ENCODE measurements at places on chromosomes 1 and 21. TPM values are rescaled to one million over a fixed set of nuclear protein-coding genes. Genes with fewer than 3 reads are reported as not detected.
A peak's percentile ranks its signal among the peaks of the same experiment; 100 is the strongest.

The TNNT2 gene
- 12,321 TPM for total RNA-seq

- no peaks in the 10 kb centered on the region for H3K36me3 ChIP-seq
- no peak overlapping the region for H3K27ac ChIP-seq
- no peaks in the 10 kb centered on the region for H3K27me3 ChIP-seq
- no peak overlapping the region for H3K4me3 ChIP-seq
- no peaks in the 10 kb centered on the region for H3K4me1 ChIP-seq
- no peak for DNase-seq
These were observed 4.5 kb upstream of the DDX59 start for GRCh38 chr1:200673952-200674823.

- no peaks in the 10 kb centered on the region for H3K36me3 ChIP-seq
- no peaks in the 10 kb centered on the region for H3K27me3 ChIP-seq
- no peak for DNase-seq
- H3K4me1 ChIP-seq, result no peaks in the 10 kb centered on the region
- no peak overlapping the region for H3K4me3 ChIP-seq
These were observed 18.6 kb upstream of the BCL10 start for GRCh38 chr1:85295006-85295431.

The ETV3L gene
- not detected for total RNA-seq

- DNase-seq, result peak; percentile 83
- peak overlapping the region; percentile 74 for H3K27ac ChIP-seq
- no peaks in the 10 kb centered on the region for H3K4me1 ChIP-seq
- no peaks in the 10 kb centered on the region for H3K27me3 ChIP-seq
- H3K36me3 ChIP-seq, result no peaks in the 10 kb centered on the region
These were observed 292.1 kb upstream of the VAMP3 start for GRCh38 chr1:7478809-7479499.

DNA sequence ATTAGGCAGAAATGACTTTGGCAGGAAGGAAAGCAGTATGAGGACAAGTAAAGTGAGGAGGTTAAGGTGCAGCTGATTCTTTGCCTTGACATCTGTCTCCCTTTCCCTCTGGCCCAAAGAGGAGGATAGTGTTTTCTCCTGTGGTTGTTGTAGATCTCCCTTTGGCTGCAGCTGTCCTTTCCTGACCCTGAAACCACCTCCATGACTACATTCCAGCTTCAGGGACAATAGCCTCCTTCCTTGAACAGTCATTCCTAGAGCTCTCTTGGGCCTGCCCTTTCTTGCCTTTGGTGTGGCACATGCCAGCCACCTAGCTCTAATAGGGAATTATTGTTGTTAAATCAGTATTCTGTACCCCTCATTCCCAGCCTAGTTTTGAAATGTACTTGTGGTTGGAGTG lies 6.2 kb downstream of the ZMYM1 start:
- H3K27me3 ChIP-seq, result no peaks in the 10 kb centered on the region
- no peak overlapping the region for H3K27ac ChIP-seq
- H3K4me1 ChIP-seq, result peaks cover 4% of the 10 kb centered on the region
- no peak for DNase-seq
- no peaks in the 10 kb centered on the region for H3K36me3 ChIP-seq

- H3K4me1 ChIP-seq, result no peaks in the 10 kb centered on the region
- H3K27me3 ChIP-seq, result no peaks in the 10 kb centered on the region
- H3K27ac ChIP-seq, result no peak overlapping the region
- H3K4me3 ChIP-seq, result no peak overlapping the region
These were observed 21.9 kb downstream of the DISP3 start for GRCh38 chr1:11500881-11501280.
